ENCODE measurements at places on chromosomes 7 and 10.

- no peak for DNase-seq
Observed at GRCh38 chr10:118112543-118113125, 65.9 kb upstream of the RAB11FIP2 start.

GRCh38 chr10:78687626-78688025, 381.1 kb upstream of the ZMIZ1 start:
- no peak for DNase-seq

GRCh38 chr7:155331396-155331795, 33.7 kb downstream of the INSIG1 start:
- DNase-seq = no peak

- DNase-seq = no peak
Observed at GRCh38 chr7:12655161-12655560, 32.3 kb upstream of the ARL4A start.

- DNase-seq = no peak
Observed at GRCh38 chr10:31926160-31926559, 2.5 kb downstream of the ARHGAP12 start.

DNA sequence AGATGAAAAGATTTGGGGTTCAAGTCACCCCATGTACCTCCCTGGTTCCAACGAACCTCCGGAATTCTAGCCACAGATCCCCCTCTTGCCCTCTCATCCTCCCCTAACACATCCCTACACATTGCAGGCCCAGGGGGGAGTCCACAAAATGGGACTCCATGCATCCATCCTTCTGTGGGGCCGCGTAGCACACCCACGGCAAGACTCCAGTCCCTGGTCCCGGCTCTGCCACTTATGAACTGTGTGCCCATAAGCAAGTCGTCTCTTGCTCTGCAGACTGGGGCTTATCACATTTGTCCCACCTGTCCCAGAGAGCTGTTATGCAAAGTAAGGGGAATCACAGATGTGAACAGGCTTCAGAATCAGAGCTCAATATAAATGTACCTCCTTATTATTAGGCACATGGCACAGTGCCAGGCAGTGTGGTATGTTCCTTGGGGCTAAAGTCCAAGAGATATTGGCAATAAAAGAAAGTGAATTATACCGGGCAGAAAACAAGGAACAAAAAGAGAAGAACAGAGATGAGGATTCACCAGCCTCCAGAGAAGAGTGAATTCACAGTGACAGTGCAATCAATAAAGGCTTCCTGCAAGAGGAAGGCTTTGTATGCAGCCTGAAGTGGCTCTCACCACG, 73.9 kb downstream of the KCNMA1 start:
- no peak for DNase-seq

- DNase-seq = no peak
Observed at GRCh38 chr10:14450041-14450491, 119.3 kb upstream of the FRMD4A start.

- no peak for DNase-seq
Observed at GRCh38 chr7:55351263-55351662, 13.9 kb upstream of the LANCL2 start.

GRCh38 chr7:49483142-49483541, 290.3 kb upstream of the VWC2 start:
- DNase-seq = peak; percentile 11

DNA sequence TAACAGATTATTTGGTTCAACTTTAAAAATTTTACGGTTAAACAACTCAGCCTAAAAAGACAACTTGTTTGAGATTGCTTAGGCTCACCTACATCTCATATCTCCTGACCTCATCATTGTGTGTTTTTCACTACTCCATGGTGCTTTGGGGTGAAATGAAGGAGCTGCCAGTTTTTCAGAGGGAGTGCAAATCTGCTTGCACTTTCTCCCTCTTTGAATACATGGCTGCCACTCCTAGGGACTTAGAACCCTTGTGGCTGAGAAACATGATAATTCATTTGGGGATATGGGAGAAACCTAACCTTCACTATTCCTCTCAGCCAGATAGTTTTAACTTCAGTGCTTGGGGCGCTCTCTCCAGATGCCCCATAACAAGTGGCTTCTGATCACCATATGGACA, 2.7 kb downstream of the CCSER2 start:
- no peak for DNase-seq

DNA sequence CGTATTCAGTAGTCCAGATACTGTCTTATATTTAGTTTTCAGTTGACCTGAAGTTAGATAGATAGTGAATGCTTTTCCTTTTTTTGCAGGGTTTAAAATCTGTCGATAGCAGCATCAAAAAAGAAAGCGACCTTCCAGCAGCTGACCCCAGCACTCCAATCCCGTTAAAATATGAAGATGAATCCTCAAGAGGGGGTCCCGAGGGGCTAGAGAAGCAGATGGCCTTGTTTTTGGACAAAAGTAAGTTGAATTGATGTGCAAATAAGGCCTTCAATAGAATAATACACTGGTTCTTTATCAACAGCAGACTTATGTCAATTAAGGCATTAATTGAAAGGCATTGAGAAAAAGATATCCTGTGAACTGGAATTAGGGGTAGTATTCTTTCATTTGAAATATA, 18.7 kb downstream of the EDRF1 start:
- DNase-seq = no peak

DNA sequence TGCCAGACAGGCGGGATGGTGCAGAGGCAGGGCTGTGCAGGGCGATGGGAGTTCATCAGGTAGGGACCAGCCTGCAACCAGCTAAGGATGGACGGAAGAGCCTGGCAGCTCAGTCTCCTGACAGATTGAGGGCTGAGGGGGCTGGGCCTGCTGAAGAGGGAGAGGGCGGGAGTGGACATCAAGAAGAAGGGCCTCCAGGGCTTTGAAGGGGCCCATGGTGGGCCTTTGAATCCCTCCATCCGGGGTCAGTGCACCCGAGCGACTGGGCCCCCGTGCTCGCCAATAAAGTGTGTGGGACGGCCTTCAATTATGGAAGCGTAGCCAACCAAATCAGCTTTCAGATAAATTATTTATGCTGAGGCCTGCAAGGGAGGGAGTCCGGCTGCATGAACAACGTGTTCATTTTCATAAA, 431.2 kb downstream of the RPS24 start:
- peak; percentile 69 for DNase-seq

DNA sequence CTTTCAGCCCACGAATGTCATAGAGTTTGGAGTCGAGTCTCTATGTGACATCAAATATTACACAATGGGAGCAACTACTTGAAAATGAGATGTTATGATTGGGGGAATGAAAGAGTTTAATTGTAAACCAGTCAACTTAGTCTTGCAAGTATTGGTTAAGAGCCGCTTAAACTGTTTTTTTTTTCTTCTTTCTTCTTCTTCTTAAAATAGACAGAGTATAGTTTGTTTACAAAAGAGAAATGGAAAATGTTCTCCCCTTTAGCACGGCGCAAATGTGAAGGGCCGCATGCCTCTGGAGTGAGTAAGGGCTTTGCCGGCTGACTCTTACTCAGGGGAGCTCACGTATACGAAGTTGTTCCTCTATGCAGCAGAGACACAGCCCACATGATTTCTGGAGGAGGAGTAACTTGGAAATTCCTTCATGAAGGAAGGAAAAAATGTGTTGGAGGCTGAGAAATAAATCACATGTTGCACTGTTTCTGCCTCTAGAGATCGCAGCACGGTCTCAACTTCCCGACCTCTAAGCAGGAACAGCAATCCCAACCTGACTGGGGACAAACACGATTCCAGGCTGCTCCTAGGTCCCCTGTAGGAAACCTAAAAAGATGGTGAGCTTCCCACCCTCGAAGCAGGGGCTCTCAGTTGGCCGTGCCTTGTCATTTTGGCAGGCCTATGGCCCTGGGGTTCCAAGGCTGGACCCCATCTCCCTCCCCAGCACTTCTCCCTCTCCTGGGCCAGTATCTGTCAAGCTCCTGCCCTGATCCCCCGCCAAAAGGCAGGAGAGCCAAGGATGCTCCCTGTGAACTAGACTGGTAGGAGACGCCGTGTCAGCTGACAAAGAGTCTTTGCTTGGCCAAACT, 44.8 kb downstream of the MYOF start:
- DNase-seq = no peak

GRCh38 chr10:31664803-31665202, 263.8 kb downstream of the ARHGAP12 start:
- no peak for DNase-seq

GRCh38 chr7:55026086-55026790, 7.4 kb downstream of the EGFR start:
- no peak for DNase-seq

DNA sequence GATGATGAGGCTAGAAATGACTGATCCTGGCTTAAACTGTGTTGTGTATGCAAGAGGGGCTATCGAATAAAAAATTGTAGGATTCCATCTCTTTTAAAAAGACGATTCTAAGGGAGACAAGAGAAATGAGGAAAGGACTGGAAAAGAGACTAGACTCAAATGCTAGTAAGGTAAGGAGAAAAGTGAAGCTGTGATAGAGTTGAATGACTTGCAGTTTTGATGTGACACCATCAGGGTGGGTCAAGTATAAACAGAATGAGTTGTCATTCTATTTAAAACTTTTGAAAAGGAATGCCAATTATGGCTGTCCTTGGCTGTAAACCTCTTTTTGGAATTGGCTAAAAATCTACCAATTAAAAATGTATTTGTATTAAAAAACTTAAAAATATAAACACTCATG, 184.5 kb upstream of the PHF14 start:
- no peak for DNase-seq

DNA sequence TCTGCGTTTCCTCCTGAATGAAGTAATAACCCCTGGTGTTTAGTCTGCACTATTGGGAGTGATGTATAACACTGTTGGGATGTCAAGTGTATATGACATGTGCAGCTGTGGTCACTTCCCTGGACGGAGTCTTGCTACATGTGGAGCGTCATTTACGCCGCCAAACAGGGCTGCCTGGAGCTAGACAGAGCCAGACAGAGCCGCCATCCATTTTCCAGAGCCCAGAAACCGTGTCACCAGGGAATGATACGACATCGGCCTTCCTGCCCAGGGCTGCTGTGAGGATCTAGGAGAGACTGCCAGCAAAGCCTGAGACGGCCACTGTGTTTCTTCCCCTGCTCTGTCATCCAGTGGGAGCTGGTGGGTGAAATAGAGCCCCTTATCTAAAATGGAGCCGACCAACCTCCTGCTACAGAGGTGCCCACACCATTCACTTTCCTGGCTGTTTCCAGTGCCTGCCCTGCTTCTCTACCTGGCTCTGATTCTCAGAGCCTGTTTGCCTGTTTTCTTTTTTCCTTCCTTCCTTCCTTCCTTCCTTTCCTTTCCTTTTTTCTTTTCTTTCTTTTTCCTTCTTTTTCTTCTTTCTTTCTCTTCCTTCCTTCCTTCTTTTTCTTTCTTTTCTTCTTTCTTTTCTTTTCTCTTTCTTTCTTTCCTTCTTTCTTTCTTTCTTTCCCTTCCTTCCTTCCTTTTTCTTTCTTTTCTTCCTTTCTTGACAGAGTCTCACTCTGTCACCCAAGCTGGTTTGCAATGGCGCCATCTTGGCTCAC, 13.3 kb upstream of the FGFR2 start:
- peak; percentile 23 for DNase-seq

GRCh38 chr7:28570113-28570969, 158.0 kb downstream of the CREB5 start:
- DNase-seq = no peak

GRCh38 chr7:7060828-7061599, 121.3 kb upstream of the C1GALT1 start:
- no peak for DNase-seq

DNA sequence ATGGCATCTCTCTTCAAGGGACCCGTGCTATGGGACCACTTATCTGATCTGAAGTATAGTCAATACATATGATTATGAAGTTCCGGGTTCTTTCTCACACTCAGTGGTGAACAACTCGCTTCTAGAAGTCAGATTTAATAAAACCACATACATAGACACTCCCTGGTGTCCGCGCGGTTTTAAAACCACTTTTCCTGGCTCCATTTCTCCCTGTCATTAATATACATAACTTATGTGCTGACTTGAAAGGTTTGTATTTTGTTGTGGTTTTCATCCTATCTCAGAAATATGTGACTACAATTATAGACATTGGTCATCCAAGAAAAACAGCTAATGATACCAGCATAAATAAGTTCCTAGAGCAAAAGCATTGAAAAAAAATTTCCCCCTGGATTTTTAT, 34.0 kb downstream of the SVIL start:
- DNase-seq = no peak

DNA sequence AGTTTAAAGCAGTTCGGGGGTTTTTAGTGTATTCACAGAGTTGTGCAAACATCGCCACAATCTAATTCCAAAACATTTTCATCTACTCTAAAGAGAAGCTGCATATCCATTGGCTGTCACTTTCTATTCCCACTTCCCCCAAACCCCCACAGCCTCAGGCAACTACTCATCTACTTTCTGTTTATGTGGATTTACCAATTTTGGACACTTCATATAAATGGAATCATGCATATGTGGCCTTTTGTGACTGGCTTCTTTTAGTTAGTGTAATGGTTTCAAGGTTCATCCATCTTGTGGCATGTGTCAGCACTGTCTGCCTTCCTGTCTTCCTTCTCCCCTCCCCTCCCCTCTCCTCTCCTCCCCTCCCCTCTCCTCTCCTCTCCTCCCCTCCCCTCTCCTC, 78.5 kb upstream of the FZD1 start:
- no peak for DNase-seq

DNA sequence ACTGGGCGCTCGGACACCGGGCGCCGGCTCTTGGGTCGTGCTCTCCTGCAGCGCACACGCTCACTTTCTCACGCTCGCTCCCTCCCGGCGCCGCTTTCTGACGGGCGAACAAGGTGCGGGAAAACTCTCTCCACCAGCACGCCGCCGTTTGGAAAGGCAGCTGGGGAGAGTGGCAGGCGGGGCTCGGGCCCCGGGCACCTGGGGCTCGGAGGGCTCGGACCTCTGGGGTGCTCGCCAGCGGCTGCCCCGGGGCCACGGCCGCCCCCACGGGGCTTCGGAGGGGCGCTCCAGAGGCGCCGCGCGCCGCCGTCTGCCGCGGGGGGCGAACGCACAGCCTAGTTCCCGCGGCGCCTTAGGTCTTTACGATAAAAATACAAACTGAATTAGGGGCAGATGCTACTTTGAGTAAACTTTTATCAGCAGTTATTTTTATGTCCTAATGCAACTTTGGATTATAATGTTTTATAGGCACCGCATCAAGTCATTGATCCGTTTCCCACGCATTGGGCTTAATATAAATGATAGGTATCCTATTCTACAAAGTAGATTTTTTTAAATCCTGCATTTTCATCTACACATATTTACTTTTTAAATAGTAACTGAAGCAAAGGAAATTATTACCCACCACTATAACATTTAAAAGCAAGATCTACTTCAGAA, 535 bp upstream of the EPC1 start:
- DNase-seq = no peak

- no peak for DNase-seq
Observed at GRCh38 chr7:148299350-148300276, 291.0 kb upstream of the C7orf33 start.

DNA sequence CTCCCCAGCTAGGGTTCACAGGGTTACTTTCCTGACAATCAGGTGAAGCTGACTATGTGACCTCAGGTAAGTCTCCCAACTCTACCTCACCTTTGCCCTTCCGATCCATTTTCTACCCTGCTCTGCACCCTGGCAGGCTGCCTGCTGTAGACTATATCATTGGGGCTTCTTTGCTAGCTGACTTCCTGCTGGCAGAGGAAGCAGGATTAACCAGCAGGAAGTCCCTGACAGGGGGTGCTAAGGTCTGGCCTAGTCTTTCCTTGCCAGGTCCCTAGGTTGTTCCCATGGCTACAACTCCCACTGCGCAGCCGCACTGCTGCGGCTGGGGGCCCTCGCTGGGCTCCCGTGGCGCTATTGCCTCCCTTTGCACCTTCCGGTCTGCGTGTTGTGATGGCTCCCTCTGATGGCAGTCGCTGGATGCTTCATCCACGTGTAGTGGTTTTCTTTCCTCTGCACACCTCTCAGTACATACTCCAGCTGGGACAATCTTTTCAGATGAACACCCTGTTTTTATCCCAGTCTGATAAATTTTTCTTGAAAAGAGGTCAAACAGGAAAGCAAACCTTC, 365.9 kb downstream of the REEP3 start:
- DNase-seq = peak; percentile 26

- no peak for DNase-seq
Observed at GRCh38 chr10:1365540-1366321, 309.5 kb downstream of the WDR37 start.
